ENCODE measurements at places on chromosomes 2 and 18.

DNA sequence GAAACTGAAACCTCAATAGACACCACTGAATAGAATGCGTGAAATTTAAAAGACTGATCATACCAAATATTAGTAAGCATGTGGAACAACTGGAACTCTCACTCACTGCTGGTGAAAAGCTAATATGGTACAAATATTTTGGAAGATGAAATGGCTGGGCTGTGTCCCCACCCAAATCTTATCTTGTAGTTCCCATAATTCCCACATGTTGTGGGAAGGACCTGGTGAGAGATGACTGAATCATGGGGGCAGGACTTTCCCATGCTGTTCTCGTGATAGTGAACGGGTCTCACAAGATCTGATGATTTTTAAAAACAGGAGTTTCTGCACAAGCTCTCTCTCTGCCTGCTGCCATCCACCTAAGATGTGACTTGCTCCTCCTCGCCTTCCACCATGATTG, 32.0 kb upstream of the MYCN start:
- no peak for DNase-seq

DNA sequence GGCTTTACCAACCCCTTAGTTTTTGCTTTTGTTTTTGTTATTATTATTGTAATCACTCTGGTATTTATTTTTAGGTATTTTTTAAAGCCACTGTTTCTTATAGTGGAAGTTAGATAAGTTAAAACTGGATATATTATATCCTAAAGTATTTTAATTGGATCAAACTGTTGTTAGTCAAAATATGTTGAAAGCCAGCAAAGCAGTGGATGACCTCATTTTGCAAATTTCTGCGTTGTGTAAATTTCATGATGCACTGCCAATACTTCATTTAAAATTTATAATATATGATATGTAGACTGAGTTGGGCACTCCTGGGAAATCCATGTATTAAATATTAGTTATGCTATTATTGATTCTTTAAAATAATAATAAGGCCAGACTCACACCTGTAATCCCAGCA, 661.7 kb upstream of the NRXN1 start:
- no peak for DNase-seq

DNA sequence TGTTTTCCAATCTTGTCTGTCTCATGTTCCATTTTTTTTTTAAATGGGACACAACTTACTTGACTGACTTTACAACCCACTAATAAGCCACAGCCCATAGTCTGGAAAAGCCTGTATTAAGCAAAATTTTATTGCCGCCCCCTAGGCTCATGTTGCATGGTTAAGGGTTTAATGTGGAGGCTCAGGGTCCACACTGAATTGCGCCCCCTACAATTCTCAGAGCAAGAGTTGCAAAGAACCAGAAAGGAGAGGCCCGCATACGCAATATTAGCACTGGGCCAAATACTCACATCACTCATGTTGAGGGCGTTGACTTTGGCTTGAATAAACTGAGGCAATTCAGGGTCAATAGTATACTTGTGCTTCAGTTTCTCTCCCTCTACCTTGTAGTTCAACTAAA, 65.5 kb downstream of the NEB start:
- DNase-seq: no peak

GRCh38 chr18:6261938-6262337, 152.8 kb downstream of the L3MBTL4 start:
- no peak for DNase-seq

DNA sequence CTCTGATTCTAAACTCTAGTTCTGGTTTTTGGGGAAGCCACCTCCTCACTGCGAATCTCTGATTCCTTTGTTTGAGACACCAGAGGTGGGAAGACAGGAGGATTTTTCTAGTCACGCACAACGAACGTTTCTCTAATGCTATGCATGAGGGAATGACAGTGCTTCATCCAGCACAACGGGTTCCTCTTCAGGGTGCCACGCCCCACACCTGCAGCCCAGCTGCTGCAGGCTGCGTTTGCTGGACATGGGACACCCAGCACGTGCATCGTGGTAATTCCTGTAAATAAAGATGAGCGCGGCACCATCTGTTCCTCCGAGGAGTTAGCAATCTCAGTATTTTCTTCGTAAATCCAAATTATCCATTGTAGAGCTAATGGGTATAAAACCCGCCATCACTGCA, 37.5 kb upstream of the TPO start:
- no peak for DNase-seq
